ENCODE measurements at places on chromosomes 6 and 20.

- DNase-seq, result no peak
These were observed 52.2 kb downstream of the PPP1R16B start for GRCh38 chr20:38857703-38858102.

DNA sequence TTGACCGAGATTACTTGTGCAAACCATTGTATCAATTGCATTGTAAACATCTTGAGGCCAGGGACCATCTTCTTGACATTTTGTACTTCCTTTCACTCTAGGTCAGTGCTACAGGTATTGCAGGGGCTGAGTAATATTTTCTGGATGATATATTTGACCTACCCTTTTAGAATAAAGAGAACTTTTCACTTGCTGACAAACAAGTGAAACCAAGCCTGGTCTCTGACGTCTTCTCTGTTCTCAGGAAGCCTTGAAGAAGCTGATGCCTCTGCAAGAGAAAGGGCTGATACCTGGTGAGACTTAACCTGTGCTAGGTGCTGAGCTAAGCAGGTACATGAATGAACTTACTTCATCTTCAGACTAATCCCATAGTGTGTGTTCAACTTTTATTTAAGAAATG is 60.5 kb upstream of the GGTLC1 start:
- no peak for DNase-seq

GRCh38 chr6:20129290-20130088 is 82.8 kb downstream of the MBOAT1 start:
- no peak for DNase-seq

DNA sequence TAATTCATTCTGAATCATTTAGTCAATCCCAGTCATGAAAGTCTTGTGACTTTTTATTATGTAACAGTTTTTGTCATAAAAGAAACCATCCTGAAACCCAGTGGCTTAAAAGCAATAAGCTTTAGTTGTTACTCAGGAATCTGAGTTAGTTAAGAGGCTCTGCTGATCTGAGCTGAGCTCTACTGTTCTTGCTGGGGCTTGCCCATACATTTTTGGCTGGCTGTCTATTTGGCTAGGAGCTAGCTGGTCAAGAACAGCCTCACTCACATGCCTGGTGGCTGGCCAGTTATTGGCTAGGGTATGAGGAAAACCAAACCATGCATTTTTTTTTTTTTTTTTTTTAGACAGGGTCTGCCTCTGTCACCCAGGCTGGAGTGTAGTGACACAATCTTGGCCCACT is 10.6 kb downstream of the TCF21 start:
- DNase-seq, result no peak

GRCh38 chr6:90493332-90493731 is 93.5 kb downstream of the MAP3K7 start:
- no peak for DNase-seq

Data from fibroblast of skin of left biceps (primary cell).